ENCODE measurements at places on chromosomes 5 and 9. TPM values are rescaled to one million over a fixed set of nuclear protein-coding genes. Genes with fewer than 3 reads are reported as not detected.
A peak's percentile ranks its signal among the peaks of the same experiment; 100 is the strongest.

Gene ANXA2R
- total RNA-seq: 8.5 TPM

Gene DOLK
- 11.3 TPM for total RNA-seq

Gene EPB41L4B
- 0.74 TPM for total RNA-seq

Gene LCN15
- not detected for total RNA-seq

Gene LCN9
- not detected for total RNA-seq

Gene ECM2
- not detected for total RNA-seq

Gene CLTB
- total RNA-seq: 53.4 TPM

Gene NTRK2
- not detected for total RNA-seq

Gene GABRP
- total RNA-seq: not detected

Gene ABCA1
- 0.48 TPM for total RNA-seq

Gene SLCO6A1
- total RNA-seq: not detected

- H3K4me1 ChIP-seq: peaks cover 35% of the 10 kb centered on the region
- H3K27ac ChIP-seq: peak overlapping the region; percentile 88
- no peaks in the 10 kb centered on the region for H3K27me3 ChIP-seq
- H3K36me3 ChIP-seq: peaks cover 17% of the 10 kb centered on the region
Observed at GRCh38 chr5:150000990-150001659, 586 bp downstream of the HMGXB3 start.

DNA sequence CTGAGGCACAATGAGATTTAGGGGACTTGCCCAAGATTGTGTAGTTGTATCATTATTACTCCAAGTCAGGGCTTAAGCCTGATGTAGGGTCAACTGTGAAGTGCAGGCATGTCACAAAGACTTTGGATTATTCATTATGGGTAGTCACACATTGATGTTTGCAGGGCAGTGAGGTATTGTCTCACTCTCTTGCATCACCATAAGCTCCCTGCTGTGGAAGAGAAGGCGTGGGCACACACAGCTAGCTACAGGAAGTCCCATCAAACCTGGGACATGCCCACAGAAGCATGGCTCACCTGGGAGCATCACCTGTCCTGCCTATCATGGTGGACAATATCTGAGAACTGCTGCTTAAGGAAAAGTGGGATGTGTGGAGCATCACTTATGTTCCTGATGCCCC lies 42.1 kb downstream of the TMOD1 start:
- no peak for DNase-seq
- H3K4me1 ChIP-seq: no peaks in the 10 kb centered on the region
- no peak overlapping the region for H3K4me3 ChIP-seq
- no peak overlapping the region for H3K27ac ChIP-seq

GRCh38 chr9:99296291-99296951 lies 74.3 kb downstream of the SEC61B start:
- H3K36me3 ChIP-seq: no peaks in the 10 kb centered on the region
- no peaks in the 10 kb centered on the region for H3K4me1 ChIP-seq
- no peak overlapping the region for H3K4me3 ChIP-seq
- H3K27ac ChIP-seq: peak overlapping the region; percentile 32
- DNase-seq: peak; percentile 25

GRCh38 chr5:23139338-23140171 lies 286.4 kb upstream of the CDH12 start:
- no peaks in the 10 kb centered on the region for H3K27me3 ChIP-seq
- H3K4me3 ChIP-seq: no peak overlapping the region
- H3K27ac ChIP-seq: no peak overlapping the region
- H3K4me1 ChIP-seq: no peaks in the 10 kb centered on the region
- DNase-seq: no peak

GRCh38 chr9:85895685-85896084 lies 45.3 kb upstream of the NAA35 start:
- H3K4me1 ChIP-seq: no peaks in the 10 kb centered on the region
- H3K4me3 ChIP-seq: no peak overlapping the region
- no peak for DNase-seq
- no peaks in the 10 kb centered on the region for H3K27me3 ChIP-seq
- no peak overlapping the region for H3K27ac ChIP-seq

DNA sequence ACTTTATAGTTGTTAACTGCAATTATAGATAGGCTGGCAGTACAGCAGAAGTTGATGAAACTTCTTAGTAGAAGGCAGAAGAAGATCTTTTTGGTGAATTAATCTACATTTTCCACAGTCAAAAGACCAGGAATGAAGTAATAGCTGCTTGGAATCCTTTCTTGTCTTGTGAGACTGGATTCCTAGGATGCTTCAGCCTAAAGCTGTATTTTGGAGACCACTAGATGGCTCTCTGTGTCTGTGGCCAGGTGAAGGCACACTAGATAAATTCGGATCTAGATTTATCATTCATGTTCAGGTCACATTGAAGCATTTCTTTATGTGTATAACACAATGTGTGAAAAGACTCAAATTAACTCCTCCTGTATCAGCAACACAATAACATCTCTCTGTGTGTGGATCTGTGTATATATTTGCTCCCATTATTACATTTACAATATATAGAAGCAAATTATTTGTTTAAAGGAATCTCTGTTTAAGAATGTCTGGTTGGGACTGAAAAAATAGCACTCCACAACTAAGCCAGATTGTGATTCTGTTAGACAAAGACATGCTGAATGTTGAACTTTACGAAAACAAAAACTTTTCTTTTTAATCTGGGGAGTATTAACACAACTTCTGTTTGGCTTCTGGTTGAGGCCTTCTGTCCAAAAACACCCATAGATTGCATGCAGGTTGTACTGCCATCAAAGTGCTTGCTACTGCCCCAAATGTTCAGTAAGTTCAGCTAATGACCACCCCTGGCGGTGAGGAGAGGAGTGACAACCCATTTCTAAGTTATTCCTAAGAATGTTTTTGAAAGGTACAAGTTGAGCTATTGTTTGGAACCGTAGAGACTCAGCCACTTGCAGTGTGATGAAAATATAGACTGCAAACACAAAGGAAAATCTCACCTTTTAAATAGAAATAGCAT lies 10.6 kb downstream of the GRIN3A start:
- no peaks in the 10 kb centered on the region for H3K4me1 ChIP-seq
- no peak overlapping the region for H3K27ac ChIP-seq
- peak; percentile 3 for DNase-seq
- H3K36me3 ChIP-seq: no peaks in the 10 kb centered on the region
- H3K4me3 ChIP-seq: no peak overlapping the region

GRCh38 chr9:91043056-91043810 lies 241.6 kb downstream of the SYK start:
- peaks cover 20% of the 10 kb centered on the region for H3K4me1 ChIP-seq
- H3K4me3 ChIP-seq: no peak overlapping the region
- H3K27me3 ChIP-seq: peaks cover 46% of the 10 kb centered on the region
- H3K27ac ChIP-seq: no peak overlapping the region

- H3K27me3 ChIP-seq: no peaks in the 10 kb centered on the region
- no peaks in the 10 kb centered on the region for H3K36me3 ChIP-seq
- H3K4me3 ChIP-seq: no peak overlapping the region
- no peaks in the 10 kb centered on the region for H3K4me1 ChIP-seq
- no peak for DNase-seq
- H3K27ac ChIP-seq: no peak overlapping the region
Observed at GRCh38 chr9:6564868-6565267, 80.7 kb downstream of the GLDC start.

DNA sequence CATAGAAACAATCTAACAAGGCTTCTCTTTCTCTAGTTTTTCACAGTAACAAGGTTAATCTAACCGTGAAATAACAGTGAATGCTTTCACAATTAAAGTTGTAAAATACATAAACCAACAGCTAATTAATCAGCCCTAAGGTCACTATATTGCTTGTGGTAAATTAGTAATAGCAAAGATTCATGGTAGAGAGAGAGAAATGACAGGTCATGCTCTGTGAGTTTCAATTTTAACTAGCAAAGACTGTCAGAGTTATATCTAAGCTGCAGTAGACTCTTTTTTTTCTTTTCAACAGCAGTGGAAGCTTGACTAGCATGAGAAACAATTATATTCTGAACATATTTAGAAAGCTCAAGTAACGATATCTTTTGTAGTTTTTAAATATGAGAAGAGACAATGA lies 1068.0 kb downstream of the MAT2B start:
- H3K36me3 ChIP-seq: no peaks in the 10 kb centered on the region
- no peaks in the 10 kb centered on the region for H3K4me1 ChIP-seq
- no peaks in the 10 kb centered on the region for H3K27me3 ChIP-seq
- H3K27ac ChIP-seq: no peak overlapping the region
- no peak overlapping the region for H3K4me3 ChIP-seq

DNA sequence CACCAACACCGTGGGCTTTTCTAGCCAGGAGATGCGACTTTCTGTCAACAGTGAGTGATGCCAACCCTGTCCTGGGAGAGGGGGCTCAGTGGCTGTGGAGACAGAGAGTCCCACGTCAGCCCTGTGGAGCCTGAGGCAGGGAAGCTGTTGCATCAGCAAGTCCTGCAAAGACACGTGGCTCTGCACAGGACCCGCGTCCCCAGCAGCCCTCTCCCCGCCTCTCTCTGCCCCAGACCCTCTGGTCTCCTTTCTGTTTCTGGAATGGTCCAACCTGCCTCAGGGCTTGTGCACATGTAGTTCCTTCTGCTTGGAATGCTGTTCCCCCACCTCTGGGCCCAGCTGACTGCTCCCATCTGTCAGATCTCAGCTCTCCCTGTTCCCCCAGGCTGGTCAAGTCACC lies 60.4 kb downstream of the HMCN2 start:
- DNase-seq: no peak
- H3K27me3 ChIP-seq: peaks cover 56% of the 10 kb centered on the region

DNA sequence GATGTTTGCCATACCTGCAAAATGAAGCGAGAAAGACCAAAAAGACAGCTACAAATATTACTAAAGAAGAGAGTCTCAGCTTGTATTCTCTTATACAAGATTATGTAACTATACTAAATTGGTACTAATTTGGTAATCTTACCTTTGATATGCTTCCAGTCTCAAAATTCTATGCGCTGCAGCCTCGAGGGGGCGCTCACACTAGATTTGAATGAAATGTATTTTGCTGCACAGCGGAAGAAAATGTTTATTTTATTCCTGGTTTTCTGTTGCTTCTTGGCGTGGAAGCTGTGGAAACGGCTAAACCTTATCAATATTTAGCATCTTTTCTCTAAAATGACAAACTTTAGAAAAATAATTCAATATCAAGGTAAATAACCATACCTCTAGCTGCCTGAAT lies 267.0 kb upstream of the NUDT12 start:
- H3K4me1 ChIP-seq: no peaks in the 10 kb centered on the region
- no peak for DNase-seq
- no peak overlapping the region for H3K27ac ChIP-seq
- H3K27me3 ChIP-seq: no peaks in the 10 kb centered on the region
- H3K36me3 ChIP-seq: no peaks in the 10 kb centered on the region

DNA sequence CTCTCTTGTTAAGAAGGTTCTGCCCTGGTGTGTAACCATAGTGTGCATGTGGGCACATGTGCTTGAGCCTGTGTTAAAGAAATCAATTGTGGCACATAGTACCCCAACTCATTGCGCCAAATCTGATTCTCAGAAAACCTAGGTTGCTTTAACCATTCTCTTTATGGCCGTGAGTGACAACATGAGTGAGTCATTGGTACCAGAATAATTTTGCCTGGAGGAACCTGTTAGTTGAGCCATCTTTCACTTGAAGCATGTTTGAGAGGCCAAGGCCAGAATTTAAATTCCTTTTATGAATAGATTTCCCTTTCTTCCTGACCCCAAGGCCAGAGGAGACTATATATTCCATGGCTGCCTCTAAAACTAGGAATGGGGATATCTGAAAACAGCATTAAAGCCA lies 35.2 kb upstream of the SLC36A2 start:
- no peak overlapping the region for H3K27ac ChIP-seq
- peaks cover 10% of the 10 kb centered on the region for H3K27me3 ChIP-seq
- no peak for DNase-seq

GRCh38 chr9:91371894-91372293 lies 10.2 kb upstream of the AUH start:
- peaks cover under 1% of the 10 kb centered on the region for H3K36me3 ChIP-seq
- no peaks in the 10 kb centered on the region for H3K4me1 ChIP-seq

GRCh38 chr5:39578887-39579497 lies 154.2 kb upstream of the DAB2 start:
- H3K27ac ChIP-seq: no peak overlapping the region
- H3K4me3 ChIP-seq: no peak overlapping the region
- no peak for DNase-seq
- H3K36me3 ChIP-seq: no peaks in the 10 kb centered on the region
- peaks cover 7% of the 10 kb centered on the region for H3K4me1 ChIP-seq

DNA sequence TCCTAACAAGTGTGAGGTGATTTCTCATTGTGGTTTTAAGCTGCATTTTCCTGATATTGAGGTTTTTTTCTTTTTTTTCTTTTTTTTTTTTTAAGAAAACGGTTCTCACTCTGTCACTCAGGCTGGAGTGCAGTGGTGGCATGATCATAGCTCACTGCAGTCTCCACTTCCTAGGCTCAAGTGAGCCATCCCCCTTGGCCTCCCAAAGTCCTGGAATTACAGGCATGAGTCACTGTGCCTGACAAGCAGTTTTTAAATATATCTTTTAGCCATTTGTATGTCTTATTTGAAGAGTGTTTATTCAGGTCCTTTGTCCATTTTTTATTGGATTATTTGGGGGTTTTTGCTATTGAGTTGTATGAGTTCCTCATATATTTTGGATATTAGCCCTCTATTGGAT lies 53.8 kb downstream of the GCNT1 start:
- no peaks in the 10 kb centered on the region for H3K36me3 ChIP-seq
- no peak overlapping the region for H3K27ac ChIP-seq
- H3K4me1 ChIP-seq: no peaks in the 10 kb centered on the region
- no peak overlapping the region for H3K4me3 ChIP-seq

DNA sequence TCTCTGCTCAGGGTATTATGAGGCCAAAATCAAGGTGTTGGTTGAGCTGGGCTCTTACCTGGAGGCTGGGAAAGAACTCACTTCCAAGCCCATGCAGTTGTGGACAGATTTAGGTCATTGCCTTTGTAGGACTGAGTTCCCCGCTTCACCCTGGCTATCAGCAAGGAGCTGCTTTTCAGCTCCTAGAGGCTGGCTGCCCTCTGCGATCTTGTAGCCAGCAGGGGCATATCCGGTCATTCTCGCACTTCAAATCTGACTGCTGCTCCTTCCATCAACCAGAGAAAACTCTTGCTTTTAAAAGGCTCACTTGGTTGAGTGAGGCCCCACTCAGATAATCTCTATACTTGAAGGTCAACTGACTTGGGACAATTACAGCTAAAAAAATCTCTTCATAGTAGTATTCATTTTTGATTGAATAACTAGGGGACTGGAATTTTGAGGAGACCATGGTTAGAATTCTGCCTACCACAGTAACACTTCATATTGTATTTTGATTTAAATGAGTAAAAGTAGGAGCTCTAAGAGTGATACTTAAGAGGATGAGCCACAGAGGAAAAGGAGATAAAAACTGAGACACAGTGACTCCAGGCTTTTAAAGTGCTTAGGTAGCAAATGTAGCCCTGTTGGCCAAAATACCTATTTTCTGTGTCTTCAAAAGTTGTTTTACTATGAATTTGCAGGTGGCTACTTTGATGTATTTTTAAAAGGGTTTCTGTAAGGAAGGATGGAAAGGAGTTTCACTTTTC lies 137.4 kb downstream of the CD180 start:
- no peak overlapping the region for H3K27ac ChIP-seq
- DNase-seq: no peak
- H3K4me1 ChIP-seq: peaks cover 7% of the 10 kb centered on the region
- H3K36me3 ChIP-seq: peaks cover 13% of the 10 kb centered on the region

GRCh38 chr9:4339836-4340560 lies 40.1 kb upstream of the GLIS3 start:
- no peak for DNase-seq
- no peak overlapping the region for H3K4me3 ChIP-seq
- H3K27me3 ChIP-seq: peaks cover 5% of the 10 kb centered on the region
- H3K36me3 ChIP-seq: no peaks in the 10 kb centered on the region
